ENCODE measurements at places on chromosomes 13 and 19. TPM values are rescaled to one million over a fixed set of nuclear protein-coding genes. Genes with fewer than 3 reads are reported as not detected.

GRCh38 chr13:23766939-23767338, 122.3 kb downstream of the MIPEP start:
- no peak overlapping the region for H3K4me3 ChIP-seq
- H3K27me3 ChIP-seq, result no peaks in the 10 kb centered on the region
- H3K4me1 ChIP-seq, result no peaks in the 10 kb centered on the region
- H3K36me3 ChIP-seq, result no peaks in the 10 kb centered on the region
- no peak for DNase-seq

The PRSS57 gene
- not detected for total RNA-seq

The PPP1R13L gene
- 3.0 TPM for total RNA-seq

GRCh38 chr13:27054760-27055159, 116.9 kb downstream of the USP12 start:
- H3K36me3 ChIP-seq, result no peaks in the 10 kb centered on the region
- H3K4me3 ChIP-seq, result no peak overlapping the region
- no peaks in the 10 kb centered on the region for H3K27me3 ChIP-seq
- DNase-seq, result no peak

- H3K36me3 ChIP-seq, result no peaks in the 10 kb centered on the region
- DNase-seq, result no peak
- H3K27me3 ChIP-seq, result no peaks in the 10 kb centered on the region
- no peaks in the 10 kb centered on the region for H3K4me1 ChIP-seq
- H3K27ac ChIP-seq, result no peak overlapping the region
Observed at GRCh38 chr13:50101590-50101989, 86.3 kb downstream of the KCNRG start.

DNA sequence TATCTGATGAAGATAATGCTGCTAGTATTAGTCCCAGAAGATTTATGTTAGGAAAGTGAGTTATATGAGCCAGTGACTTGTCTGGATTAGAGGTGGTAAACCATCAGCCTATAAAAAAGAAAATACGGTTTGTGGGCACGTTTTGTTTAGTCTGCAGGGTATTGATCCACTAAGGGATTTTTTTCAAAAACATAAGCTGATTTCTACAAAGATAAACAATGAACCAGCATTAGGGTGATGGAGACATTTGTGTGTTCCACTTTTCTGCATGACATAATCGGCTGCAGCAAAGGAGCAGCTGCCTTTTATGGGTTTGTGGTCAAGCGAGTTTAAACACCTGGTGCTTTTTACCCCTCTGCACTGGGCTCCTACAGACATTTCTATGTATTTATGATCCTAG, 836.4 kb upstream of the GPC6 start:
- H3K27ac ChIP-seq, result no peak overlapping the region
- no peaks in the 10 kb centered on the region for H3K27me3 ChIP-seq
- H3K4me1 ChIP-seq, result no peaks in the 10 kb centered on the region
- H3K36me3 ChIP-seq, result no peaks in the 10 kb centered on the region

- DNase-seq, result no peak
- no peak overlapping the region for H3K27ac ChIP-seq
- no peaks in the 10 kb centered on the region for H3K27me3 ChIP-seq
- H3K4me1 ChIP-seq, result no peaks in the 10 kb centered on the region
- H3K4me3 ChIP-seq, result no peak overlapping the region
- H3K36me3 ChIP-seq, result no peaks in the 10 kb centered on the region
Observed at GRCh38 chr13:52165411-52165810, 6.0 kb upstream of the NEK3 start.

- no peaks in the 10 kb centered on the region for H3K36me3 ChIP-seq
- DNase-seq, result no peak
- H3K4me1 ChIP-seq, result no peaks in the 10 kb centered on the region
- no peaks in the 10 kb centered on the region for H3K27me3 ChIP-seq
Observed at GRCh38 chr13:20415694-20416107, 110.0 kb downstream of the CRYL1 start.

- no peak overlapping the region for H3K4me3 ChIP-seq
- no peaks in the 10 kb centered on the region for H3K4me1 ChIP-seq
- H3K36me3 ChIP-seq, result no peaks in the 10 kb centered on the region
- no peak overlapping the region for H3K27ac ChIP-seq
- no peaks in the 10 kb centered on the region for H3K27me3 ChIP-seq
Observed at GRCh38 chr19:53707278-53707677, 75.5 kb downstream of the DPRX start.

- no peak overlapping the region for H3K27ac ChIP-seq
- H3K4me3 ChIP-seq, result no peak overlapping the region
- H3K36me3 ChIP-seq, result no peaks in the 10 kb centered on the region
- no peaks in the 10 kb centered on the region for H3K27me3 ChIP-seq
Observed at GRCh38 chr13:64130600-64130999, 2715.0 kb upstream of the PCDH20 start.

GRCh38 chr13:44334751-44335150, 38.9 kb upstream of the SERP2 start:
- DNase-seq, result no peak
- H3K4me1 ChIP-seq, result no peaks in the 10 kb centered on the region

GRCh38 chr19:46471116-46471733, at the start of gene PNMA8A:
Gene PNMA8A (minus strand): TSS chr19:46471563. CDS start chr19:46471035, 528 bp downstream.
- H3K27me3 ChIP-seq, result no peaks in the 10 kb centered on the region
- peak within 1 kb of the TSS; percentile 78 for H3K27ac ChIP-seq
- H3K4me3 ChIP-seq, result peak within 1 kb of the TSS; percentile 46
- peak; percentile 68 for DNase-seq

GRCh38 chr13:25886438-25887214, 165.2 kb downstream of the SHISA2 start:
- no peaks in the 10 kb centered on the region for H3K27me3 ChIP-seq
- no peaks in the 10 kb centered on the region for H3K36me3 ChIP-seq
- DNase-seq, result no peak
- no peaks in the 10 kb centered on the region for H3K4me1 ChIP-seq
- H3K4me3 ChIP-seq, result no peak overlapping the region

The WDR88 gene
- total RNA-seq, result not detected

DNA sequence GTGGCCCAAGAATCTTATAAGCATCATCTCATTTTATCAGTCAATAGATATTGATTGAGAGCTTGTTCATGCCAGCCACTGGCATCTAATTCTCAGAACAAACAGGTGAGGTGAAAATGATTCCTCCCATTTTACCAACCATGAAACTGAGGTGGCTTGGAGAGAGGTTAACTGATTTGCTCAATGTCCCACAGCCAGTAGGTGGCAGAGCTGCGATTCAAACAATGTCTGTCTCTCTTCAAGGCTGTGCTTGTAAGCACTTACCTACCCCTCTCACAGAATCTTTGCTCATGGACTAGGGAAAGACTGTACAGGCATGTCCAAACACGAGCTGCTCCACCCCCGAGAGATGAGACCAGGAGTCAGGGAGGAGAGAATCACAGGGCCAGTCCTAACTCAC, 21.5 kb upstream of the GSX1 start:
- no peaks in the 10 kb centered on the region for H3K36me3 ChIP-seq
- H3K27me3 ChIP-seq, result no peaks in the 10 kb centered on the region
- no peaks in the 10 kb centered on the region for H3K4me1 ChIP-seq
- no peak overlapping the region for H3K27ac ChIP-seq
- H3K4me3 ChIP-seq, result no peak overlapping the region

The CHAMP1 gene
- total RNA-seq, result 5.9 TPM

GRCh38 chr19:31674503-31675192, 325.4 kb upstream of the TSHZ3 start:
- no peaks in the 10 kb centered on the region for H3K36me3 ChIP-seq
- H3K27me3 ChIP-seq, result no peaks in the 10 kb centered on the region
- H3K4me3 ChIP-seq, result no peak overlapping the region
- no peaks in the 10 kb centered on the region for H3K4me1 ChIP-seq
- DNase-seq, result no peak

DNA sequence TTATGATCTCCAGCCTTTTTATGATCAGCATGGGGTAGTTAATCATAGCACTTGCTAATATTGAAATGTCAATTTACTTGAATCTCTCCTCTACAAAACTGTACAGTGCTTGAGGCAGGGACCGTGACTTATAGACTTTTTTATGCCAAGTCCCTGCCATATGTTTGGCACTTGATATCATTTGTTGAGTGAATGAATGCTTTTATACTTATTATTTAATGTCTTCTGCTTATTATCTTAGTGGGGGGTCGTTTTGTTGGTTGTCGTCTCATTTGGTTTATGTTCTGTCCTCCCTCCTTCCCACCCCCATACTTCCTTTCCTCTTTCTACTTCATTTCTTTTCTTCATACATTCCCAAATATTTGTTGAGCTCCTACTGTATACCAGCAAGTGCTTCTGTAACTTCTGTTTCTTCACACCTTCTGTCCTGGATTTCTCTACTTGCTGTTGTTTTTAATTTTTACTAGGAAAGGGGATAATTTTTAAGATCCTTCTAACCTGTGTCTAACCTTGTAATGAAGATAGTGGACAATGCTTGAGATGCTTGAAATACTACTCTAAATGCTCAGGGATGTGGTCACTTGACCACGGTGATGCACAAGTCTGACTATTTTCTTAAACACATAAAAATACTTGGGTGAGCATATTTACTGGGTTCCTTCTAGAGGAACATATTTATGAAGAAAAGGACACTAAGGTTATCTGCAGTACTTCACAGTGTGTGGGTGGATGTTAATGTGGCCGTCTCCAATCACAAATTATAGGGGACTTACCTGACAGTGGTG, 223.8 kb downstream of the TDRD3 start:
- H3K4me1 ChIP-seq, result no peaks in the 10 kb centered on the region
- H3K36me3 ChIP-seq, result no peaks in the 10 kb centered on the region
- H3K27ac ChIP-seq, result no peak overlapping the region
- DNase-seq, result no peak
- H3K27me3 ChIP-seq, result no peaks in the 10 kb centered on the region
- H3K4me3 ChIP-seq, result no peak overlapping the region

GRCh38 chr13:103276775-103277498, 210.7 kb upstream of the SLC10A2 start:
- H3K4me1 ChIP-seq, result no peaks in the 10 kb centered on the region
- no peak overlapping the region for H3K27ac ChIP-seq
- no peaks in the 10 kb centered on the region for H3K27me3 ChIP-seq

Data from uterus (tissue), 4 donors.